Activated CD8-positive, alpha-beta memory T cell treated with anti-CD3 and anti-CD28 coated beads for 4 hours (primary cell): ENCODE measurements at places on chromosomes 6 and 20.

GRCh38 chr20:51187261-51187660 is 164.4 kb upstream of the KCNG1 start:
- no peak for DNase-seq

- no peak for DNase-seq
Measured at GRCh38 chr20:47988676-47989075, 203.4 kb upstream of the SULF2 start.

- no peak for DNase-seq
Measured at GRCh38 chr6:52509281-52510212, 67.3 kb downstream of the TRAM2 start.

- no peak for DNase-seq
Measured at GRCh38 chr20:9166153-9166780, 97.4 kb downstream of the PLCB4 start.

- no peak for DNase-seq
Measured at GRCh38 chr6:158026901-158027589, 45.4 kb downstream of the SYNJ2 start.

GRCh38 chr6:4599924-4600323 is 176.3 kb upstream of the CDYL start:
- no peak for DNase-seq

DNA sequence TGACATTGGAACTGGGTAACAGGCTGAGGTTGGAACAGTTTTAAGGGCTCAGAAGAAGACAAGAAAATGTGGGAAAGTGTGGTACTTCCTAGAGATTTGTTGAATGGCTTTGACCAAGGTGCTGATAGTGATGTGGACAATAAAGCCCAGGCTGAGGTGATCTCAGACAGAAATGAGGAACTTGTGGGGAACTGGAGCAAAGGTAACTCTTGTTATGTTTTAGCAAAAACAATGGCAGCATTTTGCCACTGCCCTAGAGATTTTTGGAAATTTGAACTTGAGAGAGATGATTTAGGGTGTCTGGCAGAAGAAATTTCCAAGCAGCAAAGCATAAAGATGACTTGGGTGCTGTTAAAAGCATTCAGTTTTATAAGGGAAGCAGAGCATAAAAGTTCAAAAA is 474.7 kb upstream of the ADGRB3 start:
- no peak for DNase-seq

DNA sequence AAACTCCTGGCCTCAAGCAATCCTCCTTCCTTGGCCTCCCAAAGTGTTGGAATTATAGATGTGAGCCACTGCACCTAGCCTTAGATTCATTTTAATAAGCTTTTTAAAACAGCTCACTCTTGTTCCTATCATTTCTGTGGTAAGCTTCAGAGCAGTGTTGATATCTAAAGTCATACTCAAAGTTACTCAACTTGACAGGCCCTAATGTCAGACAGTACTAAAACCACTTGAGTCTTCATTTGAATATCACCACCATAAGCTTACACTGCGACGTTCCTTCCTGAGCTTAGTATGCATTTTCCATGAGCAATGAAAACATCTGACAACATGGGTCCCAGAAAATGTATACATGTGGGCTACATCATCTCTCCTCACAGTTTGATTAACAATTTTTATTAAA is 6.0 kb downstream of the FUCA2 start:
- DNase-seq = no peak

GRCh38 chr6:129936329-129937165 is 75.4 kb upstream of the TMEM244 start:
- peak; percentile 15 for DNase-seq

GRCh38 chr6:129701721-129702455 is 8.1 kb downstream of the ARHGAP18 start:
- DNase-seq = no peak

DNA sequence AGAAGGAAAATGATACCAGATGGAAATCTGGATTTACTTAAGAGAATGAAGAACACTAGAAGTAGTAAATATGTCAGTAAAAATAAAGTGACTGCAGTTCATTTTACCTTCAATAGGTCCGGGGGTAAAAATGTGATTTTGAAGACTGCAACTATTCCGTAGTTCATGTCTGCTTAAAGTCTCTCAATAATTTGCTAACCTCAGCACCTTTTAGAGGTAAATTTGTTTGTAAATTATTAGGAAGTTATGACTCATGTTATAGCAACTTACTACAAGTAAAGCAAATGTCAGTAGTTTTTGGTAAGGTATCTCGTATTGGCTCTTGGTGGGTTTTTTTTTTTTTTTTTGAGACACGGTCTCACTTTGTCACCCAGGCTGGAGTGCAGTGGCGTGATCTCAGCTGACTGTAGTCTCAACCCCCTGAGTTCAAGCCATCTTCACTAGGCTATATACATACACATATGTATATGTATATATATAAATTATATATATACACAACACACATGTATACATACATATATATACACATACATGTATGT is 32.1 kb downstream of the BICRAL start:
- no peak for DNase-seq

DNA sequence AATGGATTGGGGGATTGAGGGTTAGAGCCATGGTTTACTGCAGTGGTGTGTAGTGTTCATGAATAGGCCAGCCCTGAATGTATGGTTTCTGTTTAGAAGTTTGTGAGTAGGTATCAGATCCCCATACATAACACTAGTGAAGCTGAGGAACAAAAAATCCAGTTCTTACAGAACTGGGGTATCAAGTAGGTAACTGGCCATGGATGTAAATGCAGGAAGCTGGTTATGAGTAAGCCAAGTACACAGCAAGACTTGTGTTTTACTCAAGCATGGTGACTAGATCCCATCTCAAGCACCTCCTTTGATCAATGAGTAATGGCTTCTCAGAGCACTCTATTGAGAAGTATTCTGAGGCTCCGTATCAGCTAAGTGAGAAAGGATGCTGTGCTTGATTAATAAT is 613.7 kb upstream of the FLRT3 start:
- DNase-seq = no peak

GRCh38 chr6:11413728-11414127 is 123.8 kb upstream of the TMEM170B start:
- no peak for DNase-seq
